ENCODE measurements at places on chromosomes 11 and 22.

GRCh38 chr22:26893173-26894110 is 236.1 kb downstream of the MIAT start:
- no peak for DNase-seq

DNA sequence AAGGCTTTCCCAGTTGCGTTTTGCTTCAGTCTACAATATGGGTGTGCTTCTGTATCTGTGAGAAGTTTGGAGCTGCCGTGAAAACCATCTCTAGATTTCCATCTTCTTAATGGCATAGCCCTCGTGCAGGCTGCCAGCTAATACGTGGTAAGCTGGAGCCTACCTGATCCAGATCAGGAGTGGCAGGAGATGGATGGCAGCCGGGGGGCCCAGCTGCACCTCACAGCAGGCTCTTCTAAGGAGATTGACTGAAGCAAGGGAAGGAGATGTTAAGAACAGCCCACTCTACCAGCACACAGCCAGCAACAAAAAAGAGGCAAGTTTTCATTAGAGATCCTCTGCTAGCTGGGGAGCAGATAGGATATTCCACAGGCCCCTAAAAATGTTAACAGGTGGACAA is 115.5 kb downstream of the MSANTD4 start:
- no peak for DNase-seq

- no peak for DNase-seq
Observed at GRCh38 chr11:74746868-74747267, 1.8 kb upstream of the RNF169 start.

- DNase-seq = no peak
Observed at GRCh38 chr11:43555816-43556611, 124.5 kb upstream of the HSD17B12 start.

DNA sequence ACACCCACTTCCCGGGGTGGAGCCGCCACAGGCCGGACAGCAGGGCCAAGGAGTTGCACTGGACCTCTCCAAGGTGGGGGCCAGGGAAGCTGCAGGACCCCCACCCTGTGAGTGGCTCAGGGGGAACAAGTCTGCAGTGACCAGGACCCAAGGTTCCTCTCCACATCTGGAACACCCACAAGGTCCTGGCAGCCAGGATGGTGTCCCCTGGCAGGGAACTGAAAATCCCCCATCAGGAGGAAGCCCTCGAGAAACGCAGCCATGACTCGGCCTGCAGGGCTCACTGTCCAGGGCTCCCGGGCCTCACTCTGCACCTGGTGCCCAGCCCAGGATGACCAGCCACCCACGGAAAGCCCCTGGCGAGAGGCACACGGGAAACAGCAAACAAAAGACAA is 11.5 kb downstream of the RNH1 start:
- DNase-seq = no peak
